Fibroblast of villous mesenchyme (primary cell): ENCODE measurements at places on chromosomes 5 and 9. TPM values are rescaled to one million over a fixed set of nuclear protein-coding genes. Genes with fewer than 3 reads are reported as not detected.
A peak's percentile ranks its signal among the peaks of the same experiment; 100 is the strongest.

DBN1 gene
- total RNA-seq: 201 and 214 TPM in 2 replicates

FOXI1 gene
- total RNA-seq: not detected in 2 replicates

IL31RA gene
- total RNA-seq: 0.43 and 0.64 TPM in 2 replicates

RMRP gene
- total RNA-seq: 103,191 and 163,599 TPM in 2 replicates

IL3 gene
- total RNA-seq: not detected in 2 replicates

RAB3C gene
- total RNA-seq: not detected in 2 replicates

ZNF622 gene
- 44.0 and 47.4 TPM in 2 replicates for total RNA-seq

FAM153A gene
- not detected in 2 replicates for total RNA-seq

LEAP2 gene
- total RNA-seq: under 0.01 and 0.32 TPM in 2 replicates

NPR3 gene
- total RNA-seq: 2.9 and 6.5 TPM in 2 replicates

GFPT2 gene
- total RNA-seq: 25.4 and 28.9 TPM in 2 replicates

CCDC187 gene
- under 0.01 TPM in 2 replicates for total RNA-seq

COL15A1 gene
- total RNA-seq: 1.7 and 19.0 TPM in 2 replicates

UBE2QL1 gene
- total RNA-seq: not detected in 2 replicates

FLT4 gene
- under 0.01 and 0.43 TPM in 2 replicates for total RNA-seq

DMRT2 gene
- not detected in 2 replicates for total RNA-seq

DNA sequence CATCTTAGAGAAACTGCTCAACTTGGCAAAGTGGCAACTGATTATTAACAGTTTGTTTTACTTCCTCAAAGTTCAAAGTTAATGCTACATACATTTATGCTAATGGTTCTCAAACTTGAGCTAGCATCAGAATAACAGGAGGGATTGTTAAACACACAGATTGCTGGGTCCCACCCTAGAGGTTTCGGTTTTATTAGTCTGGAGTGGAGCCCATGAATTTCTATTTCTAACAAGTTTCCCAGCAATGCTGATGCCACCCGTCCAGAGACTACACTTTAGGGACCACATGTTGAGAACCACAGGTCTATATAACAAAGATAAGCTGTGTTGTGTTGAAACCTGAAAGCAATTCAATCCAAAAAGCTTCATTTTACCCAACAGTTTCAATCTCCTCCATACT, 95.3 kb downstream of the FBXW11 start:
- peak; percentile 21 for DNase-seq

GRCh38 chr9:127451608-127451857, 223 bp downstream of the LRSAM1 start:
- DNase-seq: no peak

DNA sequence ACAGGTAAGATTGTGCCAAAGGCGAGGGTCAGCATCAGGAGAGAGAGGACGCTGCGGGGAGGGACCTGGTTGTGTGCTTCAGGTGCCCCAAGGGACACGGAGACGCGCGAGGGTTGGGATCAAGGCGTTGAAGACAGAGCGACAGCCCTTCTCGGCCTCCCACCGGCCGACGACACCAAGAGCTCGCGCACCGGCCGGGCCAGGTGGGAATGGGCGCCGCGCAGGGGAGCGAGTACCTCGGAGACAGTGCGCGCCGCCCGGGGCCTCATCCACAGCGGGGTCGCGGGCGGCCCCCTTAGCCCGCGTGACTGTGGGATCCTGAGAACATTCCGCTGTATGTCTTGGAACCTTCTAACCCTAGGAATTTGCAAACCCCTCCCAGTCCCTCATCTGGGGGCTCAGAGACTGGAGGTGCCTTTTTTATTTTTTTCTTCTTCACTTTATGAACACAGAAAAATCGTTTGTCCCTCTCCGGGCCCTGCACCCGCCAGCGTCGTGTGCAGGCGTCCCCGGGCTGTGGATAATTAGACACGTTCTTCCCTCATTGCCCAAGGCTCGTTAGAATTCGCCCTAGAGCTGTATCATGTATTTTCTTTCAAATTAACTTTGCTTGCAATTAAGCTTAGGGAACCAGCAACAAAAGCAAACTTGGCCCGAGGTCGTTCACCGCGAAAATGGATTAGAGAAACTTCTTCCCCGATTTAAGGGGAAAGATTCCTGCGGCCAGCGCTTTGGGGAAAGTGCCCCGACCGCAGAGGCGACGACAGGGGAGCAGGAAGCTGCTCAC, 4.8 kb downstream of the FOXE1 start:
- no peak for DNase-seq

- peak; percentile 60 for DNase-seq
Measured at GRCh38 chr5:59587489-59588337, 305.8 kb downstream of the PDE4D start.

DNA sequence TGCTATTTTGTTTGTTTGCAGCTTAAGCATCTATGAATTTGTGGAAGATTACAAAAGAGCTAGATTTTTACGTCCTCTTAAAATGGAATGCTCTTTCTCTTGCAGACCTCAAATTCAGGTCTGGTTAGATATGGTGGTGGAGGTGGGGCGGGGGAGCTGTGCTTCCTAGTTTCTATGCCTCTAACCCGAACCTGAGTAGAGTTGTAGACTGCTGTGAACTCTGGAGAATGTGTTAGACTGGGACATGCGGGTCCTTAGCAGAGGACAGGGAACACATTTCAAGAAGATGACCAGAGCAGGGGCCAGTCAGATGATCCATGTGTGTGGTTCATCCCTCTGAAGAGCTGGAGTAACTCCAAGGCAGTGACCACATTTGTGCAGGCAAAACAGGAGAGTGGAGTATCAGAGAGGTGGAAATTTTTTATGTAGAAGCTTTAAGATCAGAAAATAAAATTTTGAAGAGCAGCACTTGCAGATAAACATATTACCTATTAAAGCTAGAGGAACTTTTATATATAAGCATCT, 154.9 kb downstream of the FAM174A start:
- DNase-seq: peak; percentile 68

DNA sequence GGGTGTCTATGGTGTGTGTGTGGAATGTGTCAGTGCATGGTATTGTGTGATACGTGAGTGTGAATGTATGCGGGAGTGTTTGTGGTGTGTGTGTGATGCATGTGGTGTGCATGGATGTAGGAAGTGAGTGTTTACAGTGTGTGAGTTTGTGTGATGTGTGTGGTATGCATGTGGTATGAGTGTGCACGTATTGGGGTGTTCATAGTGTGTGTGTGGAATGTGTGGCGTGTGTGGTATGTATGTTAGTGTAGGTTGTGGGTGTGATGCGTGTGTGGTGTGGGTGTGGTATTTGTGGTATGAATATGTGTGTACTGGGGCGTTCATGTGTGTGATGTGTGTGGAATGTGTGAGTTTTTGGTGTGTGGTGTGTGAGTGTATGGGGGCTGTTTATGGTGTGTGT, 40.1 kb upstream of the BICD2 start:
- DNase-seq: no peak

DNA sequence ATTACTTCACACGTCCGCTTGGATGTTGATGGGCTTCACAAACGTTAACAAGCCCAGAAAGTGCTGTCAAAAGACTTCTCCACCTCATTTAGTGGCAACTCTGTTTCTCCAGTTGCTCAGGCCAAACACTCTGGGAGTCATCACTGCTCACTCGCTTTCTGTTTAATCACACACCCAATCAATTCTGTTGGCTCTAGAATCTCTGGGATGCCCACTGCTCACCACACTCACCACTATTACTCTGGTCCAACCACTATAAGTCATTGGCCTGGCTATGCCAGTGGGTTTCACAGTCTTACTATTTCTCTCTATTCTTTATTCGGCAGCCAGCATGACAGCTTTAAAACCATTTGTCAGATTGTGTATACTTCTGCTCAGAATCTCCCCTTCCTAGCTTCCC, 163.5 kb downstream of the KDM4C start:
- DNase-seq: no peak

GRCh38 chr5:61115968-61116367, 46.3 kb downstream of the SMIM15 start:
- DNase-seq: no peak

- no peak for DNase-seq
Measured at GRCh38 chr5:157050050-157050449, 8.9 kb downstream of the HAVCR1 start.

GRCh38 chr9:100938507-100938906, 90.0 kb upstream of the PLPPR1 start:
- no peak for DNase-seq

DNA sequence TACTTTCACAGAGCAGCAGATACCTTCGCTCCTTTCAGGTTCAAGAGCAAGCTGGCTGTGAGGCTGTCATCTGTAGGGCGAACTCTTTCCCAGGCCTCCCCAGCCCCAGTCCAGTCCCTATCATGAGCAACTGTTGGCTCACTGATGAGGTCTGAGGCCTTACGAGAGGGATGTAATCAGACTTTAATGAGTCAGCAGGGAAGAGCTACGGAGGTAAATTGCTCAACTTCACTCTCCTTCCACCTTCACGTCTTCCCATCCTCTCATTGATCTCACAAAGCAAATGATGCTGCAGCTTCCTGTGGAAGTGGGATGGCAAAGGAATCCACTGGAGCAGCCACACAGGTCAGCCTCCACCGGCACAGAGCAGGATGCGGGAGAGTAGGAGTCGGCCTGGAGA, 130.7 kb upstream of the TBCA start:
- peak; percentile 6 for DNase-seq

DNA sequence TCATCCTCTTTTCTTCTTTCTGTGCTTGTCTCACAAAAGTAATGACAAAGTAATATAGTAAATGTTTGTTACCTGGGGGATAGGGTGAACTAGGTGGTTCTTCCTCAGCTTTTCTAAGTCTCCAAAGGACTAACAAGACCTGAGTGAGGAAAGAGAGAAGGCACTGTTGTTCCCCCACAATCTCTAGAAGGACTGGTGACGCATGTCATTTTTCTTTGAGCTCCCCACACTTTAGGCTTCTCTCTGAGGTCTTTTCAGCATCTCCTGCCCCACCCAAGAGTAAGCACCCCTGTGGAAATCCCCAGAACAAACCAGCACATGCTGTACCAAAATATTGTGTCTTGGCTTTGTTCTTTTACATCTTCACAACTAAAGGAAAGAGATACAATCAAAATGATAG, 2.4 kb upstream of the IL7R start:
- DNase-seq: no peak

DNA sequence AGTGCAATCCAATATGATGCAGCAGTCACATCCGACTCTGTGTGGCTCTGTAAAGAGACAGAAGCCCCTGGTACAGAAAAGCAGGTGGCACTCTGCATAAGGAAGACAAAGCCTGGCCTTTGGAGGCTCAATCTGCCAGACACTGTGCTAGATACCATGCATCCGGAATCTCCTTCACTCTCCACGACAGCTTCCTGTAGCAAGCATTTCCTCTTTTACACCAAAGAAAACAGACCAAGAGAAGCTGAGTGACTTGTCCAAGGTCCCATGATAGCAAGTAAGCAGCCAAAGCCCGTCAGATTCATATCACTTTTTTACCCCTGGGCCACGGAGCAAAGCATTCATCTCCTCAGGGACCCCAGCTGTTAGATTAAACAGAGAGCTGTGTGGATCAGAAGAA, 64.2 kb upstream of the SMIM23 start:
- DNase-seq: no peak

GRCh38 chr5:132313961-132314432, 19.8 kb downstream of the SLC22A4 start:
- DNase-seq: no peak

GRCh38 chr5:159602434-159602833, 272.1 kb upstream of the IL12B start:
- no peak for DNase-seq

GRCh38 chr5:53481887-53482716, 1.7 kb downstream of the FST start:
- DNase-seq: peak; percentile 90

DNA sequence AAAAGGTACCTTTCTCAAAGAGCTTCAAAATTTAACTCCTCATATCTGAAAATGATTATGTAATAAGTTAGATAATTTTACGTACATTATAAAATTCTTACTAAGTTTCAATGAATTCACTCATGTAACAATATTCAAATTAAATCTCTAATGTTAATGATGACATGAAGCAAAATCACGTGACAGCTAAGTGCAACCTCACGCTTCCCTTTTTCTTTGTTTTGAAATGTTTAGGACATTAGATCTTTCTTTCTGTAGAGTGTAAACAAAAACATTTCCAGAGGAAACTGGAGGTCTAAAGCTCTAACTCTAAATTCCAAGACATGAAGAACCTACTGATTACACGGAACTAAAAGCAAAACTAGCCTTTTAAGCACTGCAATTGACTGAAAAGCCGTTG, 227.3 kb upstream of the TBCA start:
- DNase-seq: peak; percentile 39

DNA sequence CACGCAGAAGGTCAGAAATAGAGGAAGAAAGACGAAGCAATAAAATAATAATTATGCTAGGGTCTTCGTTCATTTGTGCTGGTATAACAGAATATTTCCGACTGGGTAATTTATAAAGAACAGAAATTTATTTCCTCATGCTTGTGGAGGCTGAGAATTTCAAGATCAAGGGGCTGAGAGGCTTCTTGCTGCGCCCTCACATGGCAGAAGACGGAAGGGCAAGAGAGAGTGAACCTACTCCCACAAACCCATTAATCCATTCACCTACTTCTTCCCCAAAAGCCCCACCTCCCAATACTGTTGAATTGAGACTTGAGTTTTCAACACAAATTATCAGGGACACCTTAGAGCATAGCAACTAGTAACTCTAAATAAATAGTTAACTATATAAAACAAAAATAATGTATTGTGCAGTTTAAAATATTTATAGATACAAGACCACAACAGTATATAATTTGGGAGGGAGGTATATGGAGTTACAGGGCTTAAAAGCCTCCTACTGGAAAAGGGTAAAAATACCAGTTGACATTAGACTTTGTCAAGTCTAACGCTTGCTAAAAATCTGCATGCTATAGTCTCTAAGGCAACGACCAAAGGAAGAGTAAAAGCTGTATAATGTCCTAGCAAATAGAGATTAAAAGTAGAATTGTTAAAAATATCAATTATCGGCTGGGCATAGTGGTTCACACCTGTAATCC, 40.3 kb upstream of the NAA35 start:
- peak; percentile 59 for DNase-seq

DNA sequence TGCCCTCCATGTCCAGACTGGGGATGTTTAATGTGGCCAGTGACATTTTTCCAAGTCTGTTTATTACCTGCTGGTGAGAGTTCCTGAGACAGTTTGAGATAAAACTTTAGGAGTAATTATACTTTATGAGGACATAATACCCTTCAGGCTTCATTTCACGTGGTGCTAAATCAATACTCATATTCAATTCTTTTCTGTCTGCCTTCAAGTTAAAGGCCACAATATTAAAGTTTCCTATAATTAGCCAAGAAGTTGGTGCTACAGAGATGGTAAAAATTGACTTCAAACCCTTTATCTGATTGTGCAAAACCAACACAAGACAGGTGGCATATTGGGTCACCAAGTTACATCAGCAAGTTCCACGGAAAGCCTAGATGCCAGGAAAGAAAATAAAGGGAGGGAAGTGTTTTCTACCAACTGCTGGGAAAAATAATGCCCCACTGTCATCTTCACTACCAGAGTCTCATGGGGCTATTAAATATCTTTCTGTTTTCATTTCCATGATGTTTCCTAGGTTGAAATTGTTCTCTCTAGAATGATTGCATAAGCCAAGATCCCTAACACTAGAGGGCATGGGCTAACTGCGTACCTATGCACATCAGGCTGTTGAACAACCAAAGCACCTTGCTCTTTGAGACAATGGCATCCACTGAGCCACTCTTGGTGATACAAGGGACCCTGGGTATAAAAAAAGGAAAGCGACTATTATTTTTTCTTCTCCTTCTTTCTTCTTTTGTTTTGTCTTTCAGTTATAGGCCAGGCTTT, 68.7 kb downstream of the INSYN2B start:
- DNase-seq: no peak

- no peak for DNase-seq
Measured at GRCh38 chr9:121881920-121882500, 211.1 kb downstream of the TTLL11 start.
